Vagina (tissue), 2 donors: ENCODE measurements at places on chromosomes 13 and 19.

- DNase-seq: no peak
These were observed 65.6 kb downstream of the ARHGAP35 start for GRCh38 chr19:46926170-46927071.

GRCh38 chr19:29767039-29767735, 44.6 kb upstream of the CCNE1 start:
- no peak for DNase-seq

DNA sequence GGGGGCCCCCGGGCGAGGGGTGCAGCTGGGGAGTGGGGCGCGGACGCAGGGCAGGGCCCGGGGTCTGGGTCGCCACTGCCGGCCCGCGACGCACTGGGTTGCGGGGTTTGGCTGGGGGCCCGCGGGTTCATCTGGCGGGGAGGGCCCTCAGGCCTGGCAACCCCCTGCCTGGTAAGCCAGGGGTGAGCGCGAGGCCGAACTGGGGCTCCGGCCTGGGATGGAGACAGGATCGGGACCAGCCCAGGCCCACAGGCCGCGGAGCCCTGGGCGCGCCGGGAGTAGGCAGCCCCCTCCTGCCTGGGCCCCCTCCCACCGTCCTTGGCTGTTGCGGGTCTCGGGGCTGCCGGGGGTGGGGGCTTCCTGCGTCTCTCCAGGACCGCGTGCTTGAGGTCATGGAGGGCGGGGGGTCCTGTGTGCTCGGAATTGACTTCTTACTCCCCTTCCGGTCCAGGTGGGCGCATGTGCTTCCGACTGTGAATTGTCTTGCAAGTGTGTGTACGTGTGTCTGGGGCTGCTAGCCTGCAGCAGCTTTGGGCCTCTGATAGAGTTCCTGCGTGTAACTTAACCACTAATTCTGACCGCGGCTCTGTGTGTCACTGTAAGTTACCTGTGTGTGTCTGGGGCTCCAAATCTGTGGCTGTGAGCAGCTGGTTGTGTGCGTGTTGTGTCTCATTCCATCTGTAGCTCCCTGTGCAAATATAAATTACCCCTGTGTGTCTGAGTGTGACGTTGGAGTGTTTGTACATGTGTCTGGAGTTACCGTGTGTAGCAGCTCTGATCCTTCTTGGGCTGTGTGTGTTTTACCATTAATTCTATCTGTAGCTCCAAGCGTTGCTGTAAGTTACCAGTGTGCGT, 751 bp downstream of the GRAMD1A start:
- no peak for DNase-seq

GRCh38 chr13:23963947-23964346, 66.6 kb upstream of the C1QTNF9B start:
- DNase-seq: no peak

GRCh38 chr13:30572859-30573275, 44.9 kb upstream of the USPL1 start:
- DNase-seq: no peak

- DNase-seq: no peak
These were observed 12.4 kb upstream of the PDCD2L start for GRCh38 chr19:34391813-34392212.

DNA sequence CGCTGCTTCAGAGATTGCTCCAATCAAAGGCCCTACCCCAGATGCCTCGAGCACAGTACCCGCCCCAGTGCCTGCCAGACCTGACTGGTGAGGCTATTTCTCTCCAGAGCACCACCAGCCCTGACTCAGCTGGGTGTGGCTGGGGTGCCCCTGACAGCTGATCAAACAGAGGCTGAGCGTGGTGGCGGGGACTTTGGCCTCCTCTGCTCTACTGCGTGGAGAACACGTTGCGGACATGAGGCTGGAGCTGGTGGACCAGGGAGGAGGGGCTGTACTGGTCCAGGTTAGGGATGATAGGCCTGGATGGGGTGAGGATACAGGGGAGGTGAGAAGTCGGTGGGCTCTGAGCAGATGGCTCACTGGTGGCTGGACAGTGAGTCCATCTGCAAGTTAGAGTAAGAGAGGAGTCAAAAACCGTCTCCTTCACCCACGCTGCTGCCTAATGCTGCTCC, 3.5 kb upstream of the DOCK6 start:
- no peak for DNase-seq

DNA sequence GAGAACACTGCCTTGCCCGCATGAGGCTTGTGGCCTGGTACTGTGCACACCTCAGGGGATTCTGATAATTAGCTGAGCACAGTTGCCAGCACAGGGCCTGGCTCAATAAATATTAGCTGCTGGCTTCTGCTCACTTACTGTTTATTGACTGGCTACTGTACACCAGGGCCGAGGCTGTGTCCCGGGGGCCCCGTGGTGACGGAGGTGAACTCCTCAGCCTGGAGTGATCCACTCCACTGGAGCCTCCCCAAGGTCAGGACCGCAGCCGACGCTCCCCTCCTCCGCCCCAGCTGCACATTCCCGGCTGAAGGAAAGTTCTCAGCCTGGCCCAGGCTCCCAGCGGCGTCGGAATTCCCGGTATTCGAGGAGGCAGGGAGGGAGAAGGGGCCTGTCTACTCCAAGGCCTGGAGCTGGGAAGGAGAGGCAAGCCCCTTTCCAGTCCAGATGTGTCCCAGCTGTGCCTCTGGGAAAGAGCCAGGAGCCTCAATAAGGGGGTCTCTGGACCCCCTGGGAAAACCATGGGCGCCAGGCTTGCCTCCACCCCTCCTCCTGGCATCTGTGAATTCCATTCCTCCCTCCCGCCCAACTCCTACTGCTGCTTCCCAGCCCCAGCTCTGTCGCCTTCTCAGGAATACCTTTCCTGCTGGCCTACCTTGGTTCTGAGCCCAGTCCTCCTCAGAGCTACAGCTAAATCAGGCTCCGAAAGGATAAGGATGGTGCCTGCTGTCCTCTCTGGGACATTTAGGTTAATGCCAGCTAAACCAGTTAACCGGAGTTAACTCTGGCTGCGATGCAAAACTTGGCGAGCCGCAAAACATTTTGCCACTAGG, 7.3 kb downstream of the RPS16 start:
- no peak for DNase-seq

GRCh38 chr19:27906081-27906480, 1306.9 kb downstream of the UQCRFS1 start:
- no peak for DNase-seq

DNA sequence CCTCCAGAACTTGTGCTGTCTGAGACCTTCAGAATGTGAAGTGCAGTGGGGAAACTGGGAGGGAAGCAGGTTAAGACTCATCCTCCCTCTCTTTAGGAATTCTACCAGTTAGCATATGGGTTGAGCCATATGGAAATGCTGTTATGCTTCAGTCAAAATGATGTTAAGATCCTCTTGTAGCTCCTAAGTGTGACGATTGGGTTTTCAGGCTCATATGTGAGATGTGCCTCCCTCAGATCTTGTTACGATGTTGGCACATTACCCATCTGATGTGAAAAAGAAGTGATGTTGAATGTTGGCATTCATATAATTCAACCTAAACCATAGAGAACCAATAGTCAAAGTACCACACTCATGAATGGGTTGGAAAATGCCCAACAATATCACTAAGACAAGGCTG, 67.8 kb upstream of the IPO5 start:
- no peak for DNase-seq

GRCh38 chr19:13461536-13461935, 44.7 kb downstream of the CACNA1A start:
- no peak for DNase-seq

DNA sequence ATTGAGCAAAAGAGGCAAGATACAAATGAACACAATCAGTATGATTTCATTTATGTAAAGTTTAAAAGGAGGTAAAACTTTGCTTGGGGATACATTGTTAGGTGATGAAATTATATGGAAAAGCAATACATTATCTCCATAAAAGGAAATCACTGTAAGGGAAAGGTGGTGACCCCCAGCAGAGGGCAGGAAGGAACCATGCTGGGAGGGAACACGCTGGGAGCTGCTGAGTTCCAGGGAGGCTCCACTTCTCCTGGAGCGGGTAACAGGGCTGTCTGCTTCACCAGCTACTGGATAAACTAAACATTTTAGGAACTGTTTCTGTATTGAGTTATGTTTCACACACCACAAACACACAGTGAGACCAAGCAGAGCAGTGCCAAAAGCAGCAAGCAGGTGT, 91.2 kb downstream of the KATNAL1 start:
- DNase-seq: no peak

DNA sequence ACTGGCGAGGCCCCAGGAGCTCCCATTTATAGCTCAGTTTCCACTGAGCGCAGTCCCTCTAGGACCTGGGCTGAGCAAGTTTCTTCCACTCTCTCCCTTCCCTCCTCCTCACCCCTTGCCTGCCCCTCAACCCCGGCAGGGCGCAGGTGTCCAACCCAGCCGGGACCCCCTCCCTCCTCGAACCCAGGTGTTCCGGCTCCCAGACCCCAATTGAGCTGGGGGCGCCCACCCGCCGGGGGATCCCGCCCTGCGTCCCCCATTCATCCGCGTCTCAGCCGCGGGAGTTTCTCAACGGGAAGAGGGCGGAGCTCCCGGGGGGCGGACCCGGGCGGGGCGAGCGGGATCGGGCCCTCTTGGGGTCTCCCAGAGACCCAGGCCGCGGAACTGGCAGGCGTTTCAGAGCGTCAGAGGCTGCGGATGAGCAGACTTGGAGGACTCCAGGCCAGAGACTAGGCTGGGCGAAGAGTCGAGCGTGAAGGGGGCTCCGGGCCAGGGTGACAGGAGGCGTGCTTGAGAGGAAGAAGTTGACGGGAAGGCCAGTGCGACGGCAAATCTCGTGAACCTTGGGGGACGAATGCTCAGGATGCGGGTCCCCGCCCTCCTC, at the start of gene KIRREL2:
Gene KIRREL2, plus strand, starts transcription at position 366 of the 604 bp plus-strand sequence. Its CDS starts 209 bp downstream, at position 575.
- no peak for DNase-seq

- DNase-seq: no peak
These were observed 11.5 kb downstream of the FAM187B start for GRCh38 chr19:35216833-35217648.
